ENCODE measurements at places on chromosomes 16 and 17.

DNA sequence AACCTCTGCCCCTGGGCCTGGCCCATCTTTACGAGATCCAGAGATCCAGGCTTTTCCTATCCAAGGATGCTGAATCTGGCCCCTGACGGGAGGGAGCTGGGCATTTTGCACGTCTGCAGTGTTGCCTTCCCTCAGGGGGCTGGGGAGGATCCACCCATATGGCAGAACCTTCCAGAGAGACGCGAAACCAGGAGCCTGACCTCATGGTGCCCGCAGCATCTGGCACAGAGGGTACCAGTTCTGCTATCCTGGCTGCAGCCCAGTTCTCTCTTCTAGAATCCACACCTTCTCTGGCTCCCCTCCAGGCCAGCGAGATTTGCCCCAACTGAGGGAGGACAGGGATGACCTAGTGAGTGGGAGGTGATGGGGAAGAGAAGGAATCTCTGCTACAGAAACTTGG lies 20.5 kb upstream of the ZNF652 start:
- no peak for DNase-seq

GRCh38 chr17:82235056-82235774 lies 6.4 kb downstream of the SLC16A3 start:
- no peak for DNase-seq

DNA sequence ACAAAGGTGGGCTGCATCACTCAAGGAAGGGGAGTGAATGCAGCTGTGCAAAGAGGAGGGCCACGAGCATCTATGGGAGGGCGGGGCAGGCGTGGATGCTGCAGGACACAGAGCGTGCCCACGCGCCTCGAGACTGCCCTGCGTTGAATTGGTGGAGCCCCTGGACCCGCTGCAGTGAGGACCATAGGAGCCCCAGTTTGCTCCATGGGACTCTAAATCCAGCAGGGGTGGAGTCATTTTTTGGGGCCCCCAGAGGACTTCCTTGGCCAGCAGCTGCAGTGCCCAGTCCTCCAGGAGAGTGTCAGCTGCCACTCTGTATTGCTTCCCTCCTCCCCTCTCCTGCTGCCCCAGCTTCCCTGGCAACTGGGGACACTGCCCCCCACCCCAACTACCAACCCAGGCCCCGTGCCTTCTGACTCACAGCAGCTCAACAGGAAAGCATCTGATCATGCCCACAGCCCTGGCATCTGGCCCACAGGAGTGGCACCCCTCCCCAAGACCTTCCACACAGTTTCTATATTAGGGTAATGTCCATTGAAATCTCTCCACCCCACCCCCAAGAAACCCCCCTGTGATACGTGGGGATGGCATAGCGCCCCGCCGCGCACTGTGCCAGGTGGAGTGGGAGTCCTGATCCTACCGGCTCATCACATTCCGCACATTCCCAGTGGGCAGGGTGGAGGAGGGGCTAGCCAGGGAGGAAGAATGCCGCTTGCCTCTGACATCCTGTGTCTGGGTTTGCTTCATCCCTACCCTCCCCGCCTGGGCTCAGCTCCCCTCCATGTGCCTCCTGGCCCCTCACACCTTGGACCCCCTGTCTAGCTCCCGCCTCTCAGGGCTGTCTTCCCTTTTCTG lies 27.8 kb upstream of the ITGA3 start:
- DNase-seq: no peak

GRCh38 chr16:19715566-19715965 lies 2.5 kb downstream of the KNOP1 start:
- DNase-seq: no peak

GRCh38 chr17:64242633-64243032 lies 20.4 kb downstream of the TEX2 start:
- DNase-seq: no peak

DNA sequence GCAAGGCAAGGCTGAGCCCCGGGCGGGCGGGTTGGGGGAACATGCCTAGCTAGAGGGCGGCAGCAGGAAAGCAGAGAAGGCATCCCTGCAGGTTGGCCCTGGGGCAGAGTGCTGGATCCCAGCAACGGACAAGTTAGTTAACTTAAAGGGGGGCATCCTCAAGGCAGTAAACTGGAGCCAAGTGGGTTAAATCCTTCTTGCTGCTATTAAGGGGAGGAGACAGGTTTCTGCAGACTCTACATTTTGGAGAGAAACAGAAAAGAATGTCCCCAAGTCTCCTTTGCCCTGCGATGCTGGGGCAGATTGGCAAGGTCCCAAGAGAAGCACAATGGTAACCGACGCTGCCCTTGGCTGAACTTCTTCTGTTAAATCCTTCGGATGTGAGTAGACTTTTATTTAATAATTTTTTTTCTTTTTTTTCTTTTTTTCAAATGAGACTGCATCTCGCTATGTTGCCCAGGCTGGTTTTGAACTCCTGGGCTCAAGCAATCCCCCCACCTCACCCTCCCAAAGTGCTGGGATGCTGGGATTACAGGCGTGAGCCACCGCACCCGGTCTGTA lies 14.0 kb downstream of the ATP5PD start:
- no peak for DNase-seq

GRCh38 chr17:78289802-78290363 lies 58.5 kb downstream of the TMEM235 start:
- peak; percentile 50 for DNase-seq

DNA sequence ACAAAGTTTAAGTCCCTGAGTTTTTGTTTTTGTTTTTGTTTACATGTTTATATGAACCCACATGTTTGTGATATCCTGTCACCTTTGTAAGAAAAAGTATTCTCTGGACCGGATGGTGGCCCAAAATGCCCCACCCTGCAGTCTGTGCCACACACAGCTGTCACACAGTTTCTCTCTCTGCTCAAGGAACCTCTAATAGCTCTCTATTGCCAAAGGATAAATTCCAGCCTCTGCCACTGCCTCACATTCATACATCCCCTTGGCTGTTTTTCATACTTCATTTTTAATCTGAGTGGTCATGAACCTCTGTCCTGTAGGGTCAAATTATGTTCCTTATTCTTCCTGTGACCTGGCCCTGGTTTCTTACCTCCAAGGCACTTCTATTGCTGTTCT lies 520.3 kb upstream of the CDH5 start:
- no peak for DNase-seq

DNA sequence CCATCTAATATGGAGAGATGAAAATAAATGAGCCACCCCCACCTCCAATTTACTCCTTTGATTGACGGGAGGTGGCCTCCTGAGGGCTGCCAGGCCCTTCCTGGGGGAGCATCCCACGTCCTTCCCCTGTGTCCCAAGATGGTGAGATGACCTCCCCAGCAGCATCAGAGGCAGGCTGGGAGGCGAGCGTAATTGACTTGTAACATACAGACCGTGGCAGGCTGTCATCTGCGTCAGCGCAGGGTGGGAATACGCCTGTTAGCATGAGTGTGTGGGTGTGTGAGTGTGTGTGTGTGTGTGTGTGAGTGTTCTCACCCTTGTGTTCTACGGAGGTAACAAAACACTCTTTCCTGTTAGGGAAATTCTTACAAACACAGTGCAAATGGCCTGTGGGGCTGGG lies 156.9 kb upstream of the CIBAR2 start:
- no peak for DNase-seq

- no peak for DNase-seq
These were observed 20.0 kb downstream of the SLC43A2 start for GRCh38 chr17:1608676-1609075.

GRCh38 chr17:10809605-10810004 lies 5.7 kb upstream of the TMEM238L start:
- DNase-seq: no peak

GRCh38 chr16:86823888-86824671 lies 245.7 kb downstream of the FOXL1 start:
- no peak for DNase-seq

- no peak for DNase-seq
These were observed 10.5 kb upstream of the SUPT4H1 start for GRCh38 chr17:58362368-58363014.

GRCh38 chr16:9595393-9595792 lies 503.9 kb downstream of the HAPSTR1 start:
- DNase-seq: no peak

DNA sequence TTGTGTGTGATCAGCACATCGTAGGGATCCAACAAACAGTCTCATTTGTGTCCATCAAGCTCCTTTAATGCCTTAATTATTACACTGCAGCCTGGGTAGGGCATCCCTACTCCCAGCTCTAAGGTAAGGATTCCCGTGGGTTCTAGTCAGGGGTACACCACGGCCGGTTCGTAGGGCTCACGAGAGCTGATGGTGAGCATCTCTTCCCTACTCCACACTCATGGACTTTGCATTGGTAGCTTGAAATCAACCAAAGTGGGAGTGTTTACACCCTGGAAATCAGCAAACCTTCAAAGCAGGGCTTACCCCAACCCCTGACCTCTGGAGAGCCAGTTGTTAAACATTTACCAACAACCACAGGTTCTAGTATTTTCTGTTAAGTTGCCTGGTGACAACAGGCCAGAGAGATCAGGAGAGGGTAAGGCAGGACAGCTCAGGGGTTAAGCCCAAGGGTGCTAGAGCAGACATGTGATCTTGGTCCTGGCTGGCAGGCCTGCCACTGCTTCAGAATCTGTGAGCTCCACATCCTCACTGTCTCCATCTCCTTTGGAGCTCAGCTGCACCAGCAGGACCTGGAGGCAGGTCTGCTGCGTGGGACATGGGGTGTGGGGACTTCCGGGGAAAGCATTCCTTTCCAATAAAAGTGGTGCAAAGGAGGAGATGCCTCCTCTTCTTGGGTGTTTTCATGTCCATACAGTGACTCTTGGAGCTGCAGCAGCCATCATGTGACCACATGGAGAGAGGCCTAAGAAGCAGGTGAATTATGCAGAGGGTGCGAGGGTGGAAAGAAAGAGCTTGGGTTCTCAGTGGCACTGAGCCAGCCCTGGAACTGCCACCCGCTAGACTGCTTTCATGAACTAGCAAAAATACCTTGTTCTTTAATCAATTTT lies 36.1 kb upstream of the ZCCHC14 start:
- no peak for DNase-seq

GRCh38 chr17:79509008-79509407 lies 101.8 kb downstream of the RBFOX3 start:
- DNase-seq: no peak

GRCh38 chr16:31362476-31363405 lies 7.8 kb downstream of the ITGAX start:
- DNase-seq: no peak

- no peak for DNase-seq
These were observed 24.0 kb downstream of the IGF2BP1 start for GRCh38 chr17:49021095-49021767.

GRCh38 chr17:63247706-63248105 lies 198.4 kb downstream of the CYB561 start:
- DNase-seq: no peak

GRCh38 chr17:17363638-17364337 lies 60.6 kb downstream of the NT5M start:
- DNase-seq: no peak

- no peak for DNase-seq
These were observed 11.5 kb downstream of the HAS3 start for GRCh38 chr16:69116906-69117305.

DNA sequence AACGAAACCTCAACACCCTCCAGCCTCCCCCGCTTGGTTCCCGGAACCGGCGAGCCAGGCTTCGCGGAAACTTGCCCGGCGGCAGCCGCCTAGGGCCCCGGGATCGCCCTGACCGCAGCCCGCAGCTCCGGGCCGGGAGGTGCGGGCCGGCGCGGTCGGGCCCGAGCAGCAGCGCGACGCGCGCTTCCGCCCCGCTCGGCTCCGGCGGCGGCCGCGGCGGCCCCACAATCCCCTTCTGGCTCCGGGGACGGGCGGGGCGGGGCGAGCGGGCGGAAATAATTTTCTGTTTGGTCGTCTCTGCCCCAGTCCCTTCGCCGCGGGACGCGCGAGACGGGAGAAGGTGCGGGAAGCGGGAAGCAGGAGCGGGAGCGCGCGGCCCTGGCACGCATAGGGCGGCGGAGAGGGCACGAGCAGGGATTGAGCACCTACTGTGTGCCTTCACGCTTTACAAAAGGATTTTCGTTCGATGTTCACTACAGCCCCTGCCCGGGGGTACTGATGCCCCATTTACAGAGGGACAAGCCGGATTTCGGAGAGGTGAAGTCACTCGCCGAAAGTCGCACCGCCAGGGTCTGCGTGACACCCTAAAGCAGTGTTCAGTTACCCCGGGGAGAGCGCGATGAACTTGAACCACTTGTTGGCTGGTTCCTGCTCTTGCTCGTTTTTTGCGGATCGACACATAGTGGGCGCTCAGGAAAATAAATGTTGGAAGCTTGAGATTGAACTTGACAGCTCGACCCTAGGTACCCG lies 2.7 kb upstream of the MLLT6 start:
- DNase-seq: peak; percentile 74

DNA sequence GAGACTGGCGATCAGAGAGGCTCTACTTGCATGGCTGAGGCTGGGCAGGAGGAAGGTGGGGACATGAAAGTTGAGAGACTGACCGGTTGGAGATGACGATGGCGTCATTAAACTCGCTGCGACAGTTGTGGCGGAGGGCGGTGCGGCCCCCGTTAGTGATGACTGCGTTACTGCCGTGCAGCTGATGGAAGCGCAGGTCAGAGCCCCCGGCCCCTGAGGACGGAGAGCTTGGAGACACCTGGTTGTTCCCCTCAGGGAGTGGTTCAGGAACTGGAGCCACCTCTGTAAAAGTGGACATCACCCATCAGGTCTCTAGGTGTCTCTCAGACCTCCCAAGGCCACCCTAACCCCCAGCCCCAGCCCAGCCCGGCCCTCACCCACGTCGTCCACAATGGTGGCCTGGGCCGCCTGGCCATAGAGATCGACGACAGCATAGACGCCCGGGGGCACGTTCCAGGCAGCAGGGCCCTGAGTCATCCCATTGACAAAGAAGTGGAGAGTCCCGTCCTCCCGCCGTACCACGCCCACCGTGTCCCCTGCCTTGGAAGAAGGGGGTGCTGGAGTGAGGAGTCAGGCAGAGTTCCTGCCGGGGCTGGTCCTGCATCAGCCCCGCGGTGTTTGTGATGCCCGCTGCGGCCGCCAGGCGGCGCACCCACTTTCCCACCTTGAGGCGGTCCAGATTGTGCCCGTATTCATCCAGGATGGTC lies 5.3 kb downstream of the NEURL4 start:
- DNase-seq: peak; percentile 50

GRCh38 chr17:56866076-56866475 lies 32.1 kb downstream of the DGKE start:
- no peak for DNase-seq

- DNase-seq: no peak
These were observed 10.1 kb upstream of the KRT28 start for GRCh38 chr17:40809721-40810421.

GRCh38 chr17:51351890-51352289 lies 91.5 kb downstream of the UTP18 start:
- no peak for DNase-seq

DNA sequence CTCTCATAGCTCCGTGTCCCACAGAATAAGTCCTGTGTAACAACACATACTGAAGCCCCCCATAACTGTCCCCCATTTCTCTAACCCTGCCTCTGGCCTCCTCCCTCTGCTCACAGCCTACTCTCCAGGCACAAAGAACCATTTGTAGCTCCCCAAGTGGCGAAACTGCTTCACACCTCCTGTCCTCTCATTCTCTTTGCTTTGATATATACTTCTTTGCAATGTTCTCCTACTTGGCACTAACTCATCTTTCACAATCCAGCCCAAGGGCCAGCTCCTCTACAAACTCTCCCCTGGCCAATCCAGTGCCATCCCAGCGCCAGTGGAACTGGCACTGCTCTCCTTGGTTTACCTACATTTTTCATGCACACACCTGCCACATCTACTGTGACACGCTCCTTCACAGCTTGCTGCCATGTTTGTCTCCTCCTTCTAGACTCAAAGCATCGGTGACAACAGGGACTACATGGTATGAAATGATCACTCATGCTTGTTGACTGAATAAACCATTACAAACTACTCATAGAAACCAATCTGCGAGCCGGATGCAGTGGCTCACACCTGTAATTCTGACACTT lies 12.8 kb downstream of the CYTH1 start:
- DNase-seq: no peak
